ENCODE measurements at places on chromosomes 4 and X.

GRCh38 chr4:88335092-88335665 is 43.5 kb upstream of the HERC6 start:
- no peak for DNase-seq
- no peaks in the 10 kb centered on the region for H3K36me3 ChIP-seq
- H3K4me1 ChIP-seq = no peaks in the 10 kb centered on the region
- H3K27me3 ChIP-seq = no peaks in the 10 kb centered on the region

DNA sequence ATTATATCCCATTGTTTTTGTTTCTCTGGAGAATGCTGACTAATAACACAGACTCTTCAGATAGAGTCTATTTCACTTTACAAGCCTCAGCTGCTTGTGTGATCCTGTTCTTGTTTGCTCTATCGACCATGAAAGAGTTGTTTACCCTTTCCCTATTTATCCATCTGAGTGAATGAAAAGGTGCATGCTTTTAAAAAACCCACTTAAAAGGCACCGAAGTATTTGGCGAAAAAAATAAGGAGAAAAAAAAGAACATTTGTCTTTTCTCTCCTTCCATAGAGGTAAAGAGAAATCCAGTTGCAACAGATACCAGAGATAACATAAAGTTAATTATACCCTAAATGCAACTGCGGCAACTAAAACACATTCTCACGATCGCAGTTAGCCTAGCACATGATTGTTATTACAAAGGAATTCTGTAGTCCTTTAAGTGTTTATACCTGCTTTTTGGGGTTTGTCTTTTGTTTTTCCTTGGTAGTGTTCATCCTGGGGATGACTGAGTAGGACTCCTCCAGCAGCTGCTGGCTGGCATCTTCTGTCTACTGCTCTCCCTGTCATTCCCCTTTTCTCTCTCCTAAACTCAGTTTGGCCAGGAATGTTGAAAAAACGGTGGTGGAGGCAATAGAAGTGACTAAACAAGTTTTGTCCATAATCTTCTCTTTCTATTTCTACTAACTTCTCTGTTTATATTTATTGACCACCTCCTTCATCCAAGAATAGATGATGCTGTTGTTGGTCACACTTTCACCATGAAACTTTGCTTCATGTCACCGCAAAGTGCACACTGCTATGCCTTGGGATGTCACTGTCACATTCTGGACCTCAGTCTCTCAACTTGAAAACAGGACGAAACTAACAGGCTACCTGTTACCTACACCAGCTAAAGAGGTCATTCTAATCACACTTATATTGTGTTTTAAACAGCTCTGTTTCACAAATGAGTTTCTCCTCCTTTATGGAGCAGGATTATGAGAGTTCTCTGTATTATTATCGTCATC is 41.9 kb upstream of the FRAS1 start:
- no peaks in the 10 kb centered on the region for H3K36me3 ChIP-seq
- DNase-seq = no peak
- H3K4me3 ChIP-seq = no peak overlapping the region
- peaks cover 2% of the 10 kb centered on the region for H3K27me3 ChIP-seq
- H3K4me1 ChIP-seq = no peaks in the 10 kb centered on the region
- no peak overlapping the region for H3K27ac ChIP-seq

- H3K4me3 ChIP-seq = no peak overlapping the region
- peaks cover 39% of the 10 kb centered on the region for H3K27me3 ChIP-seq
- no peaks in the 10 kb centered on the region for H3K36me3 ChIP-seq
- H3K4me1 ChIP-seq = no peaks in the 10 kb centered on the region
- DNase-seq = no peak
- H3K27ac ChIP-seq = no peak overlapping the region
Observed at GRCh38 chrX:133579631-133580030, 164.3 kb upstream of the GPC4 start.

- H3K27me3 ChIP-seq = peaks cover 36% of the 10 kb centered on the region
- peak; percentile 42 for DNase-seq
Observed at GRCh38 chr4:24980064-24980690, 50.6 kb downstream of the LGI2 start.

- H3K27ac ChIP-seq = no peak overlapping the region
- no peaks in the 10 kb centered on the region for H3K36me3 ChIP-seq
- H3K27me3 ChIP-seq = peaks cover 3% of the 10 kb centered on the region
Observed at GRCh38 chrX:1221296-1221845, 8.9 kb upstream of the CRLF2 start.

GRCh38 chrX:140701480-140701879 is 8.1 kb upstream of the LINC00632 start:
- H3K4me3 ChIP-seq = no peak overlapping the region
- no peak for DNase-seq
- H3K4me1 ChIP-seq = peaks cover 2% of the 10 kb centered on the region
- peaks cover 6% of the 10 kb centered on the region for H3K27me3 ChIP-seq
- H3K36me3 ChIP-seq = no peaks in the 10 kb centered on the region
- no peak overlapping the region for H3K27ac ChIP-seq

DNA sequence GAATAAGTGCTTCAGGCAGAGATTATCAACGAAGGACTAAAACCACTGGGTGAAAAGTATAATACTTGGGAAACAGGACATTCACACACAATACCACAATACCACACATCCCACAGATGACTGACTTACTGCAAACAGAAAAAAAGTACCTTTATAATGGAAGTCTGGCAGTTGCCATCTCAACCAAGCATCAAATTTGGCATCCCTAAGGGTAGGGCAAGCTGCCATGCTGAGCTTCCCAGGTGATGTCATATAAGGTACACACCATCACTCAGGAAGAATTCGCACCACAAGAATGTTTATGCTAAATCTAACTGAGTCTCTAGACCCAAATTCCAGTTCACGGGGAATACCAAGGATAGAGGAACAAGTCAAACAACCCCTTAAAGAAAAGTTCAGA is 9.1 kb downstream of the QDPR start:
- no peak overlapping the region for H3K4me3 ChIP-seq
- peaks cover 99% of the 10 kb centered on the region for H3K36me3 ChIP-seq
- H3K27me3 ChIP-seq = no peaks in the 10 kb centered on the region
- no peak for DNase-seq
- H3K4me1 ChIP-seq = peaks cover 36% of the 10 kb centered on the region

DNA sequence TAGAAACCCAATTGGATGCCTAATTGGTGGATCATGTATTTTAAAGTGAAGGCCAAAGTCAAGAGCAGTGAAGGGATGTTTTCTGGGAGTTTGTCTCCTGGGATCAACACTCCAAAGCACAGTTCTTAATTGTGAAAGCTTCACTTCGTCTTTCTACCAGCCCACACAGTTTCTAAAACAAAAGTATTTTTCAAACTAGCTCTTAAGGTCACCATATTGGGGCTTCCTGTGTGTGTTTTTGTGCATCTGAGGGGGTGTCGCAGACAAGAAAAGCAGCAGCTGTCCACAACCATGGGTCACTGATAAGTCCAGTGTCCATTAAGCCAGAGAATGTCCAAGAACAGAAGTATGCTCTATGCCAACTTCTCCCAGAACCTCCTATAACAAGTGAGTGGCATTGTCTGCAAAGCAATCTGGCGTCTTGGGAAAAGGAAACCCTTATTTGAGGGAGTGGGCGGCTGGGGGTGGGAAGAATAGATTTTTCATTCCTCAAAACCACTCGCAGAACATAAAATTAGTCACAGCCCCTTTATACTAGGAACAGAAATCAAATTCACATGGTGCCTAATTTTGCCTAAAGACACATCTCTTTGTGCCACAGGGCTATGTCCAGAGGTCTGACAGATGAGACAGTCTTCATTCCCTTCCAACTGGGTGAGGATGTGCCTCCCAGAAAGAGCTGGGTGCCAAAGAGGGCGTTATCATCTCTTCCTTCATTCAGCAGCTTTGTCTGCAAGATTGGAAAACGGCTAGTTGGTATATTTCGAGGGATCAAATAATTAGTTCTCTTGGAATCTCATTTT is 610.4 kb downstream of the BCOR start:
- no peak overlapping the region for H3K27ac ChIP-seq
- no peaks in the 10 kb centered on the region for H3K36me3 ChIP-seq
- H3K27me3 ChIP-seq = peaks cover 27% of the 10 kb centered on the region
- no peak overlapping the region for H3K4me3 ChIP-seq

GRCh38 chrX:135463937-135464336 is 42.2 kb downstream of the SMIM10L2A start:
- H3K4me3 ChIP-seq = no peak overlapping the region
- no peaks in the 10 kb centered on the region for H3K4me1 ChIP-seq
- no peaks in the 10 kb centered on the region for H3K36me3 ChIP-seq
- DNase-seq = no peak
- no peak overlapping the region for H3K27ac ChIP-seq
- H3K27me3 ChIP-seq = peaks cover 51% of the 10 kb centered on the region

DNA sequence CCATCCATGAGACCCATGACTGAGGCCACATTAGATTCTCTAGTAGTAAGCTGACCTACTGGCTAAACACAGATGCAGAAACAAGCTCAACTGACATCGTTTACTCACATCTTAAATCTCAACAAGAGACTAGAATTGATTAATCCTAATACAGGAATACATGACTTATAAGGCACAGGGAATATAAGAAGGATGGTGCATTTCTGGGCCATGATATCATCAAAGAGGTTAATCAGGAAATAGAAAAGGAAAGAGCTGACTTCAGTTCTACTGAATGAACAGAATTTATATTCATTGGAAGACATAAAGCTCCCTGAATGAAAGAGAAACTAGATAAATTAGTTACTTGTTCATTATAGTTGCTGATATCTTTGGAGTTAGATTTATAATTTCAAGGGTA is 1406.5 kb downstream of the STIM2 start:
- no peaks in the 10 kb centered on the region for H3K36me3 ChIP-seq
- H3K27me3 ChIP-seq = no peaks in the 10 kb centered on the region
- DNase-seq = no peak
- H3K4me3 ChIP-seq = no peak overlapping the region

GRCh38 chr4:181508601-181509000 is 734.6 kb upstream of the TENM3 start:
- H3K27ac ChIP-seq = no peak overlapping the region
- H3K4me3 ChIP-seq = no peak overlapping the region
- no peak for DNase-seq
- H3K27me3 ChIP-seq = no peaks in the 10 kb centered on the region

DNA sequence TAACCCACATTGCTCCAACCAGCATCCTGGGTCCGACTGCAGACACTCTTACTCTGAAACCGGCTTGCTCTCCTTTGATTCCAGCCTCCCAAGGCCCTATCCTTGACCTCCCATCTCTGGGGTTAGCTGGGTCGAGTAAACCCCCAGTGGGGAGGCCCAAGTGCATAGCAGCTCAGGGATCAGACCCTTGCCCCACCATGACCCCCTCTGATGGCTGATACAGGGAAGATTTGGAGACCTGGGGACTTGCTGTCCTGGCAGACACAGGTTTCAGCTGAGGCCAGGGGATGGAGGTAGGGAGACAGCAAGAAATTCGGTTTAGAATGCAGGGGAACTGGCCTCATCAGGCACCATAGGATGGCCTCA is 23.6 kb upstream of the CDKL5 start:
- H3K36me3 ChIP-seq = no peaks in the 10 kb centered on the region
- H3K4me3 ChIP-seq = no peak overlapping the region
- H3K27ac ChIP-seq = no peak overlapping the region
- H3K27me3 ChIP-seq = no peaks in the 10 kb centered on the region
- no peak for DNase-seq
- H3K4me1 ChIP-seq = no peaks in the 10 kb centered on the region

DNA sequence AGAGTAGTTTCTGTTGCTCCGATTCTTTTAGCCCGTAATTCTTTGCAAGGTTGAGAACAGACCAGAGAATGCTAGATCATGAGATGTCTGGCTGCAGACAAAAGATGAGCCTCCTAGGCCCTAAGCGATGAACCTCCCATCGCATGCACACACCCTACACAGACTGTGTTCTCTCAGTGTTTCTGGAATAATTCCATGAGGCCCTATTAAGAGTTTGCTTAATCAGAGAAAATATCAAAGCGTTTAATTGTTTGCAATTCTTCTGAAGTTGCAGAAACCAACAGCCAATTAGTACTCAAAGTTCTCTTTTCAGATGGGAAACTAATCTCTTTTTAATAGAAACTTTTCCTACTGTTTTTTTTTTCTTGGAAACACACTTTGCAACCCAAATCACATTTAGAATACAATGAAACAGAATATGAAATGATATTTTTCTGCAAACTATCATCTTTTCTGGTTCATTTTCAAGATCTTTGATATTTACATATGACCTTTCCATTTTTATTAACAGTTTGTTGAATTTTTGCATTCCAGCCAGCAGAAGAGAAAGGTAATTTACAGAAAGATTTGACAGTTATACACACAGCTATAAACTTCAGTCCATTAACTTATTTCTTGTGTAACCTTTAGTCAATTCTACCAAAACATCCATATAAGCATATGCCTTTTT is 1525.6 kb downstream of the ARAP2 start:
- no peaks in the 10 kb centered on the region for H3K4me1 ChIP-seq
- H3K27me3 ChIP-seq = no peaks in the 10 kb centered on the region
- no peak for DNase-seq
- H3K4me3 ChIP-seq = no peak overlapping the region

DNA sequence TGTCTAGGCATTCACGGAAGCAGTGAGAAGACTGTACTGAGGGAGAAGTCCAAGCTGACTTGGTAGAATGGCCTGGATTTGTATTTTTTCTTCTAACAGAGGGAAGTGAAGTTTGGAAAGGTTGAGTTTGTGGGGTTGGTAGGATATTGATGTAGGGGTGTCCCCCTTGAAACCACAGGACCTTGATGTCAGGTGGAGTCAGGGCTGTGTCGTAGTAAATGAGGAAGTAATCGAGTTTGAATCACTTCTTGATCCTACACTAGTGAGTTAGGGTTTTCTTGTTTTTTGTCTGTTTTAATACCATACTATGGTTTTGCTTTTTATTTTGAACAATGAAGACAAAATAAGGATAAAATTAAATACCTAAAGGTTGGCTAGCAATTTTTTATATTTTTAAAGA is 30.1 kb upstream of the ANAPC4 start:
- H3K36me3 ChIP-seq = peaks cover 45% of the 10 kb centered on the region
- no peak for DNase-seq
- no peak overlapping the region for H3K4me3 ChIP-seq

- H3K27me3 ChIP-seq = no peaks in the 10 kb centered on the region
- no peaks in the 10 kb centered on the region for H3K4me1 ChIP-seq
- DNase-seq = no peak
Observed at GRCh38 chr4:95219109-95219508, 329.7 kb downstream of the UNC5C start.

DNA sequence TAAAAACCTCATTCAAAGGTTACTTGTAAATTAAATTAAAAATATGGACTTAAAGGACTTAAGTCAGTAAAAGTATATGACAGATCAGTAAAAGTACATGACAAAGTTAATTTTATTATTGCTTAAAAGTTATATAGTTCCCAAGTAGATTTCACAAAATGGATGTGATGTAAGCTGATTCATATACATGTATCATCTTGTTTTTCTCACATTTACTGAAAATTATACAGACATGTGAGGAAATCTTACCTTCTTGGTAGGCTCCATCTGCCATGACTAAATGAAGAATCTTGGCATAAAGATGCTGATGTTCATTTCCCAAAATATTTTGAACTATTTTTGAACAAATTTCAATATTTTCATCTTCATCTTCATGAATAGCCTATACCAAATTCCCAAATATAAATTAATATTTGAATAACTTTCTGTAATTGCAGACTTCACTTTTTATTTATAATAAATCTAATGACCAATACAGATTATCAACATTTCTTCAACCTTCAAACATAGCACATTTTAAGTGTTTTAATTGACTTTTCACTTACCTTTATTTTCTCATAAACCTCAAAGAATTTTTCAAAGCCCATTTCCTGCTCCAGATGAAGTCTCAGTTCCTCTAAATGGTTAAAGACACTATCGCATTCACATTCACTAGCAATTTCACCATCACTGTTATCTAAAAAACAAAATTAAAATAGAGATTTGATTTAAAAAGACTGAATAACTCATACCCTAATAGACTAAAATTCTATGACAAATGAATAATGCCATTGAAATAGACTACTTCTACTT is 129.4 kb upstream of the SH3RF1 start:
- no peak for DNase-seq
- H3K4me1 ChIP-seq = no peaks in the 10 kb centered on the region
- H3K27ac ChIP-seq = no peak overlapping the region
- no peaks in the 10 kb centered on the region for H3K27me3 ChIP-seq
